ENCODE measurements at places on chromosomes 2 and 18.

DNA sequence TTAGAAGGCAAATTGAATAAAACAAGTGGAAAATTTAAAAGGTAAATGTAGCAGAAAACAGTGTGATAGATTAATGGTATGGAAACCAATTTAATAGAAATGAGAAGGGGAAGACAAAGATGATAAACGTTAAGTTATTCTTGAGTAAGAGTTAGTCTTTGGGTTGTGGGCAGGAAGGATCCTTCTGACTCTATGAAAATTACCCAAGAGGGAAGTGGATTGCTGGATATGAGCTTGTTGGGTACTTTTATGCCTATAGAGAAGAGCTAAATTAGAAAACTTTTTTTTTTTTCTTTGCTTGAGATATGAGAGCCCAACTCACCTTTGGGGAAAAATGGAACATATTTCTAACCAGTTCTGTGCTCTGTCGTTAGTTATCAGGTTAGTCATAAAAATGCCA lies 144.0 kb downstream of the LDLRAD4 start:
- DNase-seq, result no peak

DNA sequence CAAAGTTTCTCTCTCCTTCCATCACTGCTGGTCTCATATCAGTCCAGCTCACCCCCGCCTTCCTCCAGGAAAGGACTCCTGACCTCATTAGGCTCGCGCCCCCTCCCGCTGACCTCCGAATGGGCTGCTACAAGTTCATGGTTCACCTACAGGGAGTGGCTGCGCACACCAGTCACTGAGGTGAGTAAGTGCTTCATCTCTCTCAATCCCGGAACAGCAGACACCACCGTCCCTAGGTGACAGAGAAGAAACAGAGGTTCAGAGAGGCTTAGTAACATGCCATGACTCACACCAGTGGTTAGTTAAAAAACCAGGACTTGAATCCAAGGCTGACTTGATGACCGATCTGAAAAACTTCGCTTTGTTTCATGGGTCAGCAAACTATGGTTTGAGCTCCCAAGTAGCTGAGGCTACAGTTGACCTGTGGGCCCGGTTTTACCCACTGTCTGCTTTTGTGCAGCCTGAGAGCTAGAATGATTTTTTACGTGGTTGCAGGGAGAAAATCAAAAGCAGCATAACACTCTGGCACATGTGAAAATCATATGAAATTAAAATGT lies 42.0 kb downstream of the ZFP36L2 start:
- DNase-seq, result no peak

DNA sequence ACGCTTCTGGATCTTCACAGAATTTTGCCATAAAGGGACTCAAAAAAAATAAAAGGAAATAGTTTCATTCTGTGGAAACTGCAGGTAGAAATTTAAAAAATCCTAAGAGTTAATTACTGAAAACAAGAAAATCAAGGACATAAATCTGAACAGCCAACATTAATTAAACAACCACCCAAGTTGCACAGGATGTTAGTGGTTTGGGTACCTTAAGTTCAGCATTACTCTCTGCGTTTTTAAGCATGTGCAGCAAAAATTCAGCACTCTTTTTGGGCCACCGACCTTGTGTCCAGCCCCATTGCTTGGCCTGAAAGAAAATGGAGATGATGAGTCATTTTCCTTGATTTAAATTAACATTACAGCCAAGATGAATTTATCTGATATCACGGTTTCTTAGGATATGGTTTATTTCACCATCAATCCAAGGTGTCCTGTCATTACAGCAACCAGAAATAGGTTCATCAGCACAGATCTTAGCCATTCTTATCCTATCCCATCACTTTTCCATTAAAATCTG lies 3.3 kb upstream of the C18orf32 start:
- DNase-seq, result no peak

DNA sequence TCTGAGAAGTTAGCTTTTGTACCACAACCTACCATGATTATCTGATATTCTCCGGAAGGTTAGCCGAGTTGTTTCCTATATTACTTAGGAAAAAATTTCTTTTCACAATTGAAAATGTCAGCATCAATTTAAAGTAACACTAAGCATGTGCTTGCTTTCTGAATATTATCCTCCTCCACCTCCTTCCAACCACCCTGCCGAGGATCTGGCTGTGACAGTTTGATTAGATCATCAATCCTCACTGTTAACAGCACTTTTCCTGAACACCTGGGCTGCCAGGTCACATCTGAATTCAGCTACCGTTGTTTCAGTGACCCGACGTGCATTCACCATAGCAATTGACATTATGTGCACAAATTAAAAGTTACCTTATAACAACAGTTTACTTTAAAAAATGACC lies 207.0 kb downstream of the ZNF407 start:
- no peak for DNase-seq

DNA sequence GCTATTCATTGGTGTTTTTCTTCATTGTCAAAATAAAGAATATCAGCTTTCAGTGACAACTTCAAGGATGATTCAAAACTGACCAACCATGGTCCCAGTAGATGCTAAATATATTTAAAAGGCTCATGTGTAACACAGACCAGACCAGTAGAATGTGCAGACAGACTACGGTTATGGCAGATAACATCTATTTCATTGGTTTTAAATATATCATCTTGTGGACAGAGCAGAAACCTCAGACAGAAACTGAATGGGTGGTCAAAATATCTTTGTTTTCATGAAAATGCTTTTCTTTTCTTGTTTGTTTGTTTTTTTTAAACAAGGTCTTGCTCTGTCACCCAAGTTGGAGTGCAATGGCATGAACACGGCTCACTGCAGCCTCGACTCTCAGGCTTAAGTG lies 107.4 kb upstream of the CREB1 start:
- no peak for DNase-seq

- no peak for DNase-seq
These were observed 56.1 kb upstream of the PEX13 start for GRCh38 chr2:60961457-60961856.

DNA sequence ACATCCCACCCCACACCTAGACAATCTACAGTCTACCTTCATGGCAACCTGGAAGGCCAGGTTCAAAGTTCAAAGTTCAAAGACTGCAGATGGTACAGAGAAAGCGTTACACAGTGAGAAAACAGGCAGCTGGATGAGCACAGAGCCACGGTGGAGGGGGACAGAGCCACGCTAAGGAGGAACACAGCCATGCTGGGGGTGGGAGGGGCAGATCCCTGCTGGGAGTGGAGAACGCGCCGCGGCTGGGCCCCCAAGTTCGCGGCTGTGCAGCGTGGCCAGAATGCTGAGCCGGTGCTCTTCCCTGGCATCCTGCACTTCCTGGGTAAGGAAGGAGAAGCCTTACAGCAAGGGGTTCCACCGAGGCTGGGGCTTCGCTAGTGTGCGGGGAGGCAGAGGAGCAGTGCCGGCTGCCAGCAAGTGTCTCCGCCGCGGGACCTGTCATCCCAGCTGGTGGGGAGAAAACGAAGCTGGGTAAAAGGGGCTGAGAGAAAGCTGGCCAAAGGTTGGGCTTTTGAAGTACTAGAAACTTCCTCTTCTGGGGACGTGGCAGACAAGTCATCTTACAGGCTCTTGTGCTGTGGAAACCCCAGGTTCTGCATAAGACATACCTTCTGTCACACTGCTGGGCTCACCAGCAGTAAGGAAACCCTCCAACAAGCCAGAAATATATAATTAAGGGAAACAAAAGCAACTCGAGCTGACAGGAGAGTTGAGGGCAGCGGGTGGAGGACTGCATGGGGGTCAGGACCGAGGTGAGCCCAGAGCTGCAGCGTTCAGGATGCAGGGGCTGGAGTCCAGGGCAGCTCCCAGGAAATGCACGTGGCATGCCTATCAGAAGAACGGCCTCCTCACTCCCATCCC lies 115.5 kb downstream of the HDAC4 start:
- DNase-seq, result peak; percentile 61

GRCh38 chr2:99559075-99559662 lies 69.4 kb upstream of the REV1 start:
- peak; percentile 71 for DNase-seq

- no peak for DNase-seq
These were observed 122.5 kb upstream of the WDR75 start for GRCh38 chr2:189318761-189319160.

- DNase-seq, result no peak
These were observed 406.4 kb upstream of the VWC2L start for GRCh38 chr2:214004463-214004862.

- DNase-seq, result peak; percentile 44
These were observed 1460.3 kb downstream of the SUCLG1 start for GRCh38 chr2:82998781-82999180.

DNA sequence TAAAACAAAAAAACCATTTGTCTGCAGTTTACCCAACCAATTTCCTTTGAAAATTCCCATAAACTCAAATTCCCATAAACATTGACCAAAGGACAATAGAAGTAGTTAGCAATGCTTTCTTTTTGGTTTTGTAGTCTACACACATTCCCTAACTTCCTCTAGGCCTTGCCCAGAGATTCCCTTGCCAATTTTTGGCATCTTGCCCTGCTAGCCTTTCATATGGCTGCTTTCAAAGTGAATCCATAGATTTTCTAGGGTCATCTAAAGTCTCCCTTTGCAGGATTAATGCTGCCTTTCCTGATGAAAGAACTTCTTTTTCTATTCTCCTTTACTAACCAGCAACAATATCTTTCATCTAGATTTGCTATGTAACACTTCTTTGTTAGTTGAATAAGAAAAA lies 33.4 kb downstream of the THSD7B start:
- no peak for DNase-seq

DNA sequence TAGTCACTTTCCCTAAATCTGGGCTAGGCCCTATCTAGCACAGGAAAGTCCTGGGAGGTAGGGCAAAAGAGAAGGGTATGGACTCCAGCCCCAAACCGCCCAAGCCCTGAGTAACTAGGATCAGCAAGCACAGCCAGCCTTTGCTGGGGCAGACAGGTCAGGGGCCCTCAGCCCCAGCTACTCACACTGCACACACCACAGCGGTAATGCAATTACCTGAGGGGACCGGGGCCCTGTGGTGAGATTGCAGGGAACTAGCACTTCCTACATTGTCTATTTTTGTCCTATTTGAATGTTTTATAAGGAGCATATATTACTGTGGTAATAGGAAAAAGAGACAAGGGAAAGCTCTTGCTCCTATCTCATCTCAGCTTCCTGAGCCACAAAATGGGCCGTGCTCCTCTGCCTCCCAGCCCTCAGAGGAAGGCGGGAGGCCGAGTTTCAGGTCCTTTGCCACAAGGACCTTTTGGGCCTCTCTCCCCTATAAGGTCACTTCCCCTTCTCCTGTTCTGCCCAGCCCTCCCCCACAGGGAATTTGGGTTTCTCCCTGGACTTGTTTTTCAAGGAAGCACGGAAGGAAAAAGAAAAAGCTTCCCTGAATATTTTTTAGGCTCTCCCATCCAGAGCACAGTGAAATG lies 20.5 kb downstream of the RAB11FIP5 start:
- no peak for DNase-seq
